Chondrocyte (in vitro differentiated cells): ENCODE measurements at places on chromosomes 1 and 21. TPM values are rescaled to one million over a fixed set of nuclear protein-coding genes. Genes with fewer than 3 reads are reported as not detected.

Gene GNAI3
- 10.7 to 11.3 TPM (median 10.8 TPM) in 3 replicates for total RNA-seq

Gene RXFP4
- total RNA-seq = not detected in 3 replicates

GRCh38 chr1:150262388-150263320 is 5.1 kb downstream of the CA14 start:
- DNase-seq = no peak

Gene THEMIS2
- total RNA-seq = 1.2 to 3.9 TPM (median 1.6 TPM) in 3 replicates

GRCh38 chr1:6491081-6491449 is 402 bp downstream of the PLEKHG5 start:
- no peak for DNase-seq

GRCh38 chr1:18936814-18937481 is 19.5 kb downstream of the IFFO2 start:
- no peak for DNase-seq

Gene AMPD1
- not detected in 3 replicates for total RNA-seq
